Motor neuron (in vitro differentiated cells): ENCODE measurements at places on chromosomes 5 and 9. TPM values are rescaled to one million over a fixed set of nuclear protein-coding genes. Genes with fewer than 3 reads are reported as not detected.
A peak's percentile ranks its signal among the peaks of the same experiment; 100 is the strongest.

The QRFP gene
- total RNA-seq, result 1.2 and 4.3 TPM in 2 replicates

The MEIKIN gene
- total RNA-seq, result not detected in 2 replicates

The PCDHA9 gene
- 6.2 and 11.0 TPM in 2 replicates for total RNA-seq

- ATAC-seq, result no peak
Measured at GRCh38 chr5:161676103-161676502, 9.4 kb upstream of the GABRA6 start.

- ATAC-seq, result peak; percentile 73
Measured at GRCh38 chr5:42022383-42022972, 97.4 kb downstream of the FBXO4 start.

- ATAC-seq, result peak; percentile 61
Measured at GRCh38 chr5:172641359-172642050, 442 bp downstream of the NEURL1B start.

GRCh38 chr5:122602700-122603099 lies 172.2 kb upstream of the SNX2 start:
- no peak for ATAC-seq

DNA sequence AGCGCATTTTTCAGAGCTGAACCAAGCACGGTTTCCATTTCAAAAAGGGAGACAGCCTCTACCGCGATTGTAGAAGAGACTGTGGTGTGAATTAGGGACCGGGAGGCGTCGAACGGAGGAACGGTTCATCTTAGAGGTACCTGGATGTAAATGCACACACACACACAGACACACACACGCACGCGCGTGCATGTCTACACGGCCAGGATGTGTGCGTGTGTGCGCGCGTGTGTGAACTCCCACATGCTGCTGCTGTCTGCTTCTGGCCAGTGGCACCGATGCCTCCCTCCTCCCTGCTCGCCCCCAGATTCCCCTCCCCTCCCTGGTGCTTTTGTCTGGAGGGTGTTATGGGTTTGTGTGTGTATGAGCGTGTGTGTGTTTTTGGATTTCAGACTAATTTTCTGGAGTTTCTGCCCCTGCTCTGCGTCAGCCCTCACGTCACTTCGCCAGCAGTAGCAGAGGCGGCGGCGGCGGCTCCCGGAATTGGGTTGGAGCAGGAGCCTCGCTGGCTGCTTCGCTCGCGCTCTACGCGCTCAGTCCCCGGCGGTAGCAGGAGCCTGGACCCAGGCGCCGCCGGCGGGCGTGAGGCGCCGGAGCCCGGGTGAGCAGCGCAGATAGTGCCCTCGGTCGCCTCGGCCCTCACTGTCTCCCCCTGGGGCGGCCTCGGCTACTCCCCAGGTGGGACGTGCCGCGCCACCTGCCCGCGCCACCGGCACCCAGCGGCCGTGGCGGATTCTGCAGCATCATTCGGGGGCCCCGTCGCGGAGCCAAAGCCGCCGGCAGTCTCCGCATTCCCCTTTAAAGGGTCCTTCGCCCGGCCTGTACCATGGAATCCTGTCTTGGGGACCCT lies at the start of gene NTRK2:
Gene NTRK2 (plus strand): TSS at position 442 of the 850 bp plus-strand sequence. CDS start 1,020 bp downstream, outside the sequence.
- ATAC-seq, result peak; percentile 47

The SLC25A48 gene
- total RNA-seq, result 0.27 and 1.3 TPM in 2 replicates

GRCh38 chr5:160155017-160155750 lies 35.9 kb upstream of the PWWP2A start:
- no peak for ATAC-seq

DNA sequence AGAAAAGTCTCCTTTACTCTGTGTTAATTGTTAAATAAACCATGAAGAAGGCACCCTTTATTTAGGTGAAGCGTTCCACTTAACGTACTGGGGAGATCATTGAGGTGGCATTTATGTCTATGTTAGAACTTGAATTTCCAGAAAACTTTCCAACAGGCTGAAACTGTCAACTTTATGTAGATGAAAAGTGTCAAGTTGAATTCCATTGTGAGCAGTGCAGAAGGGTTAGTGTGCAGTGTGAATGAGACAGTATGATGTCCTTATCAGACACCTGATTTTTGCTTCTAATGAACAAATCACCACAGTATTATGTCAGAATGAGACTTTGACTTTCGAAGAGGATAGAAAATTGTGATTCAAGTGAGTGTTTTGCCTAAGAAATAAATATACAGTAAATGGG lies 761.6 kb upstream of the SEMA6A start:
- ATAC-seq, result no peak

DNA sequence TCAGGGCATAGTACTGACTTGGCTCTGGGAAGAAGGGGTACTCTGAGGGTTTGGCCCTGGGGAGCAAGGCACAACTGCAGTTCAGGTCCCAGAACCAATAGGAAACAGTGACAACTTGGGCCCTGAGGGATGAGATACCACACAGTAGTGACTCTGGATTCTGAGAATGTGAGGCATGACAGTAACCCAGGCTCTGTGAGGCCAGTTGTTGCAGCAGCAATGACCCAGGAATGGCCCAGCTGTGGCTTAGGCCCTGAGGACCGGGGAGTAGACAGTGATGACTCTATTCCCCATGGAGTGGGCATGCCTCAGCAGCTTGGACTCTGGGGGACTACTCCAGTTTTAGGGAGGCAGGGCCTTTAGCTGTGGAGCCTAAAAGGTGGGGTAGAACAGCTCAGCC lies 21.5 kb upstream of the NFIL3 start:
- ATAC-seq, result no peak

DNA sequence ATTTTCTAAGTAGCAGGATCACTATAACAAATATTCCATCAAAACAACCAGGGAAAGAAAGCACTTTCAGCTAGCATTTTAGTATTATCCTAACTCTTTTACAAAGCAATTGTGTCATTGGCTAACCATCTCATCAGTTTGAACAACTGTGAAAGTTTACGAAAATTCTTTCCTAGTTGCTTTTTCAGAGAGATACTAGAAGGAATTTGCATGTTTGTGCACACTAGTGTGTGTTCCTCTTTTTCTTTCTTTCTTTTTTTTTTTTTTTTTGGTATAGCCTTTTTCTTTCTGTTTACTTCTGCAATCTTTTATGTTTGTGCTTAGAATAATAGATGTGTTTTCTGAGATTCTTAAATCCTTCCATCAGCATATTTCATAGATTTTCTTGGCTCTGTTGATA lies 124.7 kb upstream of the SEMA6A start:
- ATAC-seq, result no peak

- no peak for ATAC-seq
Measured at GRCh38 chr5:35360671-35361070, 130.4 kb upstream of the PRLR start.

DNA sequence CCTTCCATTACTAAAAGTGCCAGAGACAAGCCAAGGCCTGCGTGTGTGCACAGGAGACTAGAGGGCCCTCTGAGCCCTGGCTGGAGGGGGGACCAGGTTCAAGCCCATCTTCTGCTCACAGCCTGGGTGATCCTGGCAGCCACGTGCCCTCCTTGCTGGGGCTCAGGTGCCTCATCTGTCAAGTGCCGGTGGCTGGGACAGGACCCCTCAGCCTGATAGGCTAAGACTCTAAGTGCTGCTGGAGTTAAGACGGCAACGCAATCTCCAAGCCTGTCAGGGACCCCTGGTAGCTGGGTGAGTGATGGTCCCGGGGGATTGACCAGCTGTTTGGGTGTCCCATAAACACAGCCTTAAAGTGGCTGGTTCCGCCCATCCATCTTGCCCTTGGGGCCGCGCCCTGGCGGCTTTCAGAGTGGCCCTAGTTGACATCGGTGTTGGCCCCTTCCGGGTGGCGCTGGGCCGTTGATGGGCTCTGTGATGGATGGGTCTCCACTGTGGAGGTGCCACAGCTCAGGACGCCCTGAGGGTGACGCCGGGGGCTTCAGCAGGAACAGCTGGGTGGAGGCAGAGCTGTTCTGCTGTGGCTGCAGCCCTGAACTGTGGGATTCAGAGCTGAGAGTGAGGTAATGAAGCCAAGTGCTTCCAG lies 136.2 kb downstream of the BARX1 start:
- ATAC-seq, result peak; percentile 81

DNA sequence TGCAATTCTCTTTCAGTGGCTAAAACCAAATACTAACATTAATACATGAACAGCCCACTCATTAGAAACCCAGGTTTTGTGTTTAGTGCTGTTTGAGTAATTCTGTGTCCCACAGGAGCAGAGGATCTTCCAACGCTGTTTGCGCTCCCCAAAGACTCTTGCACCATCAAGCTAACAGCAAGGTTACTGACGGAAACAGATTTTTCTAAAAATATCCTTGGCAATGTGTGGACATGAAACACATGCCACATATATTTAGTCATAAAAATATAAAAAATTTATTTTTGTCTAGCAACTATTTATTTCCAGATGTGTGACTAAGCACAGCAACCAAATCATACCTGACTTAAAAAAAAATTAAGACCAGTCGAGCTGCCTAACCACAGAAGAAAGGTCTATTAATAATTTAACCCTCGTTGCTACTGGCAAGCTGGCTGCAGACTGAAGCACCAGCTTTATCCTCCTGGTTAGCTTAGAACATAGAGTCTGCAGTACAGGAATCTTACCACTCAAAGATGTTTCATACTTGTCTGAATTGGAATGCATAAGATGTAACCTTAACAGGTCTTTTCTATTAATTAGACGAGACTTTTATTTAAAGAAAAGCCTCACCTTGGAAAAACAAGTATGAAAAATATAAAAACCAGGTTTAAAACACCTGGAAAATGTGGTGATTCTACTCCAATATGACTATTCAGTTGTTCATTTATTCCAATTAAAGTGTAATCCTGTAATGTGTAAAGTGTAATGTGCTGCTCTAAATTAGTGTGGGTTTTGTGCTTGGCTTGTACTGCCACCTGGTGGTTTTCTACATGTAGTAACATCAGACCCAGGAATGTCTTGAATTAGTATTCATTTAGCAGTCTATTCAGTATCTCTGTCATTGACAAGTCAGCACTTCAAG lies 272.5 kb downstream of the EPB41L4A start:
- peak; percentile 73 for ATAC-seq

DNA sequence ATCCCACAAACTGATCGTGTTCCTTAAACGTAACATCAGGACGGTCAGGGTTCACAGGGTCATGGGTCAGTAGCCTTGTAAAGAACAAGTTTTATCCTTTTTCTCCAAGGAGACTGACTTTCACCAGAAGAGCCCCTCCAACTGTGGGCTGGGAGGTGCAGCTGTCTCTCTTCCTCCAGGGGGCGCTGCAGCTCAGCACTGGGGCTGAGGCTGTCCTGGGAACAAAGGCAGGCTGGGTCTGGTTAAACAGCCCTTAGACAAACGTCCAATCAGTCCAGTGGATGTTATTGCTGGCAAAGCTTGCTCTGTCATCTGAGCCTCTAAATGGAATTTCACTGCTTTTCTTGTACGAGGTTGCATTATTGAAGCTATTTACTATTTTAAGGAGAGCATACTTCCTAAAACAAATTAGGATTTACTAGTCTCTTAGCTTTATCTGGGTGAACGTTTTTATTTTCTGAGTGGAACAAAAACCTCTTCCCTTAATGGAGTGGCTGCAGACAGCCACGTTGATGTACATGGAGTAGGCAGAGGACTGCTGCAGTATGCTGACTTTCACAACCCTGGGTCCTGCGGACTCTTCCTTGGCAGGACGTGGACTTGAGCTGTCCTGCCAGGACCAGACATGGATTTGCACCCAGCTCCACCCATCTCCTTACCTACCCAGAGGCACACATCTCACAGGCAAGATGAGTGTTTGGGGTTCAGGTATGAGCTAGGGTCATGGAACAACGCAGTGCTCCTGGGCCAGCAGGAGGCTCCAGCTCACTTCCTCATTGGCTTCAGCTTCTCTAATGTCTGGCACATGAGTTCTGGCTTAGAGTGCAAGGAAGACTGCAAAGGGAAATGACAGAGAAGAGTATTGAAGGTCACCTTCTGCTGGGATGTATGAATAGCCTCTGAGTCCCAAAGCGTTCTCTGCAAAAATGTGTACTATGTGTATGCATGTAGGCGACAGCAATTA lies 7.8 kb downstream of the EXOSC2 start:
- peak; percentile 95 for ATAC-seq

The CAMK2A gene
- total RNA-seq, result 0.13 and 1.5 TPM in 2 replicates

The SERF1A gene
- total RNA-seq, result 4.5 and 5.2 TPM in 2 replicates

DNA sequence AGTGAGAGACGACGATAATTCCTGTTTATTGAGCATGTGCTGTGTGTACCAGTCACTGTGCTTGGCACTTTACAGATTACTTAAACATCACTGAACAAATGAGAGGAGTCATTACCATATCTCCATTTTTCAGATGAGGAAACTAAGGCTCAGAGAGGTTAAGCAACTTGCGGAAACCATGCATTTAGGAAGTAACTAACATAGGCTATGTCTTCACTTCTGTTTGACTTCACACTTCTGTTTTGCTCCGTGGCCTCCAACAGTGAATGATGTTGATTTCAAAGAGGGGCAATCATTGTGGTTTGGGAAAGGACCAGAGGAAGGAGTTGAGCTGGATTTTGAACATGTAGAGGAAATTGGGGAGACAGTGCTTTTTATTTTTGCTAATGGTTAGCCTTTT lies 16.7 kb downstream of the GCNT1 start:
- no peak for ATAC-seq

- ATAC-seq, result no peak
Measured at GRCh38 chr5:58273711-58274110, 186.2 kb downstream of the PLK2 start.

- no peak for ATAC-seq
Measured at GRCh38 chr5:26894719-26895263, 143.6 kb downstream of the CDH9 start.

- no peak for ATAC-seq
Measured at GRCh38 chr5:138458384-138458783, 6.9 kb upstream of the EGR1 start.

The CDH18 gene
- 0.56 and 0.75 TPM in 2 replicates for total RNA-seq

GRCh38 chr9:105206496-105206820 lies 38.0 kb upstream of the SLC44A1 start:
- no peak for ATAC-seq

DNA sequence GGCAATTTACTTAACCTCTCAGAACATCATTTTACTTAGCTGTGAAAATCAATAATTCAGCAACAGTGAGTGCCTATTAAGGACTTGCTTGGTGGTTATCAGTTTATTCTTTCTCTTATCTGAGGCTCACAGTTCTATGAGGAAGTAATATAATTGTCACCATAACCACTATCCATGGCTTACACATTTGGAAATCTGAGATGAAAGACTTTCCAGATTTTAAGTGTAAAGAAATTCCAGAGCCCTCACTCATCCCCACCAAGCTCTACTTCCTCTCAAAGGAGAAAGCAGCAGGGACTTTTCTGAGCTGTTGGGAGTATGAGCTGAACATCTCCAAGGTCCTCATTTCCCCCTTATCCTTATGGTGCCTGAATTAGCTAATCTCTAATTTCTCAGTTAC lies 321.5 kb downstream of the FBXL7 start:
- no peak for ATAC-seq

DNA sequence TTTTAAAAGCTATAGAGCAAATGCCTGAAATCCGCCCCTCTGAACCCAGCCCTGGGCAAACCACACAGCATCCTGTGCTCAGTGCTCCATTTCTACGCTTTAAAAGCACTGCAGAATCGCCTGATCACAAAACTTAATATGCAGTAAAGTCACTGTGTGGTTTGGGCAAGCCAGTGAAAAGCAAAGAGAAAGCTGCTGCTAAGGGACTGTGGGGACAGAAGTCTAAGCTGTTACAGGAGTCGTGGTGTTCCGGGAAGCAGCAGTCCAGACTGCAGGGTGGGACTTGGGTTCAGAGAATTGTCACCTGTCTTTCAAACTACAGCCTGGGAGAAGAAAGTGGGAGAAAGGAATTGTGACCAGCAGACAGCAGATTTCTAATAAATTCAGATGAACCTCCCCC lies 8.2 kb downstream of the RAPGEF1 start:
- peak; percentile 24 for ATAC-seq
